ENCODE measurements at places on chromosomes 5 and 9. TPM values are rescaled to one million over a fixed set of nuclear protein-coding genes. Genes with fewer than 3 reads are reported as not detected.

- DNase-seq: no peak
These were observed 50.3 kb downstream of the MTAP start for GRCh38 chr9:21852754-21853153.

MSANTD3 gene
- polyA plus RNA-seq: 16.6 TPM

GRCh38 chr5:78050888-78051287 lies 243.6 kb downstream of the AP3B1 start:
- no peak for DNase-seq

DNA sequence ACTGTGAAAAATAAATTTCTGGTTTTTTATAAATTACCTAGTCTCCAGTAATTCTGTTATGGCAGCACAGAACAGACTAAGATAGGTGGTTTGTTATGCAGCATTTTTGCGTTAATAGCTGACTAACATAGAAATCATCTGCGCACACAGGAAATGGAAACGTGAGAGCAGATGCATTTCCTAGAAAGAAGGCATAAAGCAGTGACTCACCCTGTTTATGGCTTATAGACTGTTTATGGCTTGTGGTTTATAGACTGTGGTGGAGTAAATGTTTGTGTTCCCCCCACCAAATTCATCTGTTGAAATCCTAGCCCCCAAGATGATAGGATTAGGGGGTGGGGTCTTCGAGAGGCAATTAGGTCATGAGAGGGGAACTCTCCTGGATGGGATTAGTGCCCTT lies 18.3 kb upstream of the OSMR start:
- DNase-seq: no peak

- no peak for DNase-seq
These were observed 8.1 kb upstream of the PTPN3 start for GRCh38 chr9:109506097-109506712.

PIP5KL1 gene
- polyA plus RNA-seq: not detected

All from muscle of arm (tissue), 14 donors.